ENCODE measurements at places on chromosomes 7 and 10. TPM values are rescaled to one million over a fixed set of nuclear protein-coding genes. Genes with fewer than 3 reads are reported as not detected.

RPS24 gene
- polyA plus RNA-seq = 3,094 TPM

TM9SF3 gene
- polyA plus RNA-seq = 189 TPM

SLC18A2 gene
- 1.6 TPM for polyA plus RNA-seq

PHYH gene
- polyA plus RNA-seq = 54.7 TPM

ASB15 gene
- 1.4 TPM for polyA plus RNA-seq

NRAP gene
- not detected for polyA plus RNA-seq

CC2D2B gene
- polyA plus RNA-seq = 1.6 TPM

CALHM1 gene
- 0.07 TPM for polyA plus RNA-seq

SLC39A12 gene
- not detected for polyA plus RNA-seq

HTRA1 gene
- 204 TPM for polyA plus RNA-seq

AGK gene
- polyA plus RNA-seq = 38.7 TPM

PRKCQ gene
- polyA plus RNA-seq = 18.2 TPM

CTTNBP2 gene
- 32.1 TPM for polyA plus RNA-seq

HIF1AN gene
- polyA plus RNA-seq = 44.9 TPM

SLC26A3 gene
- 0.35 TPM for polyA plus RNA-seq

NUTM2E gene
- not detected for polyA plus RNA-seq

DBNL gene
- polyA plus RNA-seq = 62.7 TPM

COL13A1 gene
- polyA plus RNA-seq = 24.5 TPM

EN2 gene
- polyA plus RNA-seq = 0.07 TPM

CUZD1 gene
- polyA plus RNA-seq = 1.6 TPM

TMEM168 gene
- polyA plus RNA-seq = 48.9 TPM

MTERF1 gene
- polyA plus RNA-seq = 19.5 TPM

FGFBP3 gene
- 3.9 TPM for polyA plus RNA-seq

MYH16 gene
- polyA plus RNA-seq = 0.04 TPM

MMP21 gene
- polyA plus RNA-seq = 0.38 TPM

FAM25G gene
- not detected for polyA plus RNA-seq

SND1 gene
- polyA plus RNA-seq = 145 TPM

GRM3 gene
- polyA plus RNA-seq = 0.07 TPM

TLX1 gene
- polyA plus RNA-seq = 0.08 TPM

HHEX gene
- polyA plus RNA-seq = 11.4 TPM

CYP3A4 gene
- 0.17 TPM for polyA plus RNA-seq

GJC3 gene
- 0.60 TPM for polyA plus RNA-seq

IKZF1 gene
- 1.3 TPM for polyA plus RNA-seq

MUC12 gene
- polyA plus RNA-seq = 0.24 TPM

FBXL13 gene
- 2.9 TPM for polyA plus RNA-seq
